Gastroesophageal sphincter (tissue), 4 donors: ENCODE measurements at places on chromosomes 2 and 18.

- ATAC-seq = no peak
Observed at GRCh38 chr2:28271231-28271918, 121.3 kb upstream of the FOSL2 start.

GRCh38 chr2:100588071-100588786 is 25.4 kb downstream of the PDCL3 start:
- ATAC-seq = no peak

- ATAC-seq = peak; percentile 88
Observed at GRCh38 chr2:178241844-178242551, 47.7 kb downstream of the OSBPL6 start.

DNA sequence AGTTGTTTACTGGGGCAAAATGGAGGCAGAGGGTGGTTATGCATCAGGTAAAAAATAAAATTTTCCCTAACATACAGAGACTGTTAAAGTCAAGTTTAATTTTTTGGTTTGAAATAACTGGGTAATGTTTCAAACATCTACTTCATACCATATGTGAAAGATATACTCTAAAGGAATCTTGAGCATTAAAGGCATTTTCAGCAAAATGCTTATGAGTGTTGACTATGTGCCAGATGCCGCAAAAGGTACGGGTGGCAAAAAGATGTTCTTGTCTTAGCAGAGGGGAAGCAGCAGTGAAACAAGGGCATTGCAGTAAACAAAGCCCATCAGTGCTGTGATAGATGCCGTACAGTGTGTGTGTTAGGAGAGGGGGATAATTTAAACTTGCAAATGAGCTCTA is 263.1 kb upstream of the ID2 start:
- ATAC-seq = no peak
